ENCODE measurements at places on chromosomes 16 and 17.

DNA sequence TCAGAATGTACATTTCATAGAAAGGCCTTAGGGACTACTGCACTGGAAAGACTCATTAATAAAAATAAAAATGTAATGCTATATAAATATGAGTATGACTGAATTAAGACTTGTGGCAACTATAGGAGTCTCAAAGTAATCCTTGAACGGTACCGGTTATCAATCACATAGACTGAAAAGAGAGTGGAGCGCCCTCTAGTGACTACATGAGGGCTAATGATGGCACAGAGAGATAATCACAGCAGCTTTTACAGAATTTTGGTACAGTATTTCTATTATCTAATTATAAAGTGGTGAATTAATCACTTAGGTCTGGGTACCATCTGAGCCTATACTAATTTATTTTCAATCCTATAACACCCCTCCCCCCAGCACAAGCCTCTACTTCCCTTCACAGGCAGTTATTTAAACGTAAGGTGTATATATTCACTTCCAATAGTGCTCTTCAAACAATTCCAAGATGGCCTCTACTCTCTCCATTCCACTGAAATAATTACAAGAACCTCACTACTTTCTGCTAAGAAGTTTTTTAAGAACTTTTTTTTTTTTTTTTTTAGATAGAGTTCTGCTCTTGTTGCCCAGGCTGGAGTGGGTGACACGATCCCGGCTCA, 40.7 kb upstream of the ANKFY1 start:
- peak; percentile 11 for DNase-seq

DNA sequence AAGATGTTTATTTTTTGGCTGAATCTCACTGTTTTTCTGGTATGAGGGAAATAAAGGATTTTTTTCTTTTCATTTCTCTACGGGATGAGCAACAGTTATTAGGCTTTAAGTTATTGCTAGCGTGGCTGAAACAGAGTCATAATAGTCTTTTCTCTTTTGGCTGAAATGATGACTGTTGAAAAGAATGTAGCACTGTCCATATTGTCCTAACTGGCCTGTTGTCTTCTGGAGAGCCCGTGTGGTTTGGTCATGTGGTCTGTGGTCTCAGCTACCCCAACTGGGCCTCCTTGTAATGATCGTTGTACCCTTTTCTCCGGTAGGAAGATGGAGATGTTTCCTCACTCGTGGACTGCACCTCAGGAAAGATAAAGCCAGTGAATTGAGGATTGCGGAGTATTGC, 36.6 kb downstream of the EPN2 start:
- no peak for DNase-seq

- DNase-seq = no peak
Observed at GRCh38 chr17:72430611-72431432, 310.0 kb downstream of the SOX9 start.

DNA sequence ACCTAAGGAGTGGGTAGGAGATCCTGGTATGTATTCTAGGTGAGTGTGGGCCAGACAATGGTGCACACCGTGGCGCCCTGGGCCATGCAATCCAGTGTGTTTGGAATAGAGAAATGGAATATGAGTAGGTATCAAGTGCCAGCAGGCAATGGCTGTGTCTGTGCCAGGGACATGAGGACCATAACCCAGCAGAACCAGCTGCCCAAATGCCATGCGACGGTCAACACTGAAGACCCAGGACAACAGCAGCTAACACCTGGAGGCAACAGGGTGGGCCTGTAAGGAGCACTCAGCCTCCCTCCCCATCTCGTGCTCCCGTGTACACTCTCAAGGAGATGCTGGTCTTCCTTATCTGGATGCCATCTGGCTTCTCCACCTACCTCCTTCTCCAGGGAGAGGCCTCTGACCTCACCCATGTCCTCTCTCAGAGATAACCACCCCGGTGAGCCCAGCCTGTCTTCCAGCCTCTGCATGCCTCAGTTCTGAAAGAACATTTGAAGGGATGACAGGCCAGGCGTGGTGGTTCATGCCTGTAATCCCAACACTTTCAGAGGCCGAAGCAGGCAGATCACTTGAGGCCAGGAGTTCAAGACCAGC, 750 bp upstream of the GSDMB start:
- DNase-seq = no peak

DNA sequence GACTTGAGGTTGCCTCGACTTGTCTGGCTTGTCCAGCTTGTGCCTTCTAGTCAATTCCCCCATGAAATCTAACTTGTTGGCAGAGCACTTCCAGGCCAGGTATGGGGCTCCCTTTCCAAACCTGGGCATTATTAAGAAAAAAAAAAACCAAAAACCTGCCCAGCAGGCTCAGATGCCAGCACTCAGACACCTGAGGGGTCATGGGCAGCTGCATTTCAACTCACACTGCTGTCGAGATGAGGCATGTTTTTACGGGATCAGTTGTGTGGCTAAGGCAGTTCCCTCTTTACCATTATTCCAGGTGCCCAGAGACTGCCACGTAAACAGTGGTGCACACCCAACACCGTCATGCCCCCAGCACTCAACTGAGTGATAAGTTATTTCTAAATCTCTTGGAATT, 17.8 kb downstream of the TMEM11 start:
- DNase-seq = no peak

GRCh38 chr17:41689497-41690299, 1.0 kb downstream of the EIF1 start:
- no peak for DNase-seq

- peak; percentile 7 for DNase-seq
Observed at GRCh38 chr16:58299757-58300349, 5.0 kb upstream of the PRSS54 start.

GRCh38 chr17:4527566-4528125, 27.5 kb downstream of the MYBBP1A start:
- DNase-seq = no peak

DNA sequence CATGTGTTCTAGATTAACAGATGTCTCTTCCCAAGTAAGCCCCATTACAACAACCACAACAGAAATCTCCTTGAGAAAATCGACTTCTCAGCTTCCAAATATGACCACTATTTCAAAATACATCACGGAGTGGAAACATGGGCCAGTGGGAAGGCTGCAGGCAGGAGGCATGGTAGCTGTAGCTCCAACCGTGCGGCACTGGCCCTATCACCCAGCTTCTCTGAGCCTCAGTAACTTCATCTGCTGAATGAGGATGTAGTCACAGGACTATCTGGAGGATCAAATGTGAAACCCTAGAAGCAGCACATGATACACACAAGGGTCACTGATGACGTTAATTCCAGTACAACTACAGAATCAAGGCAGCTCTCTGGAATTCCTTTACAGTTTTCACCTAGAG, 112.2 kb downstream of the VPS53 start:
- DNase-seq = no peak

DNA sequence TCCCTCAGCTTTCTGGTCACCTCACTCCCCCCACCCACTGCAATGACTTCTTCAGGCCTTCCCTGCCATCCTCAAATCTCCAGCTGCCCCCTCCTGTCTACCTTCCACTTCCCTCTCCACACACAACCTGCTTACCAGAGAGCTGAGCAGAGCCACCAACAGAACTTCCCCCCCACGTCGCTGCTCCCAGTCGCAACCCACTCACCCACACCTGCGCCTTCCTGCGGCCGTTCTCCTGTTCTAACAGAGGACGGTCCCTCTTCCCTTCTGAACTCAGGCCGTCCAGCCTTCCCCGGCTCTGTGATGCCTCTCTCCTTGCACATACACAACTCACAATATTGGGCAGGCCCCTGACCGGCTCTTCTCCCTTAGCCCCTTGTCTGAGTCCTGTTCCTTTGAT, 13.6 kb upstream of the NLRC5 start:
- no peak for DNase-seq

DNA sequence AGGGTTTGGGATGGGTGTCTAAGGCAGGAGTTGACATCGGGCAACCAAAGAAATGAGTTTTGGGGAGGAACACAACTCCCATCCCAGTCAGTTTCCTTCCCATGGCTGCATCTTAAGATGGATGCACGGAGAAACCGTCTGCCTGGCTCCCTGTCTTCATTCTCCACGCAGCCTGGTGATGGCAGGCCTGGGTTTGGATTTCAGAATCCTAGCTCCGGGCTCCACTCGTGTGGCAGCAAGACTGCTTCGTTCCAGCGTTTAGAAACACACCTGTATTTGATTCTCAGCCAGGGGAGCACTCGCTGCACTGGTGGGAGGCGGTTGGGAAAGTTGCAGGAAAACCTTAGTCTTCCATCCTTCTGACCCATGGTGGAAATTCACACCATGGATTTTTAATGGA, 141.1 kb downstream of the RAB11FIP4 start:
- DNase-seq = no peak

DNA sequence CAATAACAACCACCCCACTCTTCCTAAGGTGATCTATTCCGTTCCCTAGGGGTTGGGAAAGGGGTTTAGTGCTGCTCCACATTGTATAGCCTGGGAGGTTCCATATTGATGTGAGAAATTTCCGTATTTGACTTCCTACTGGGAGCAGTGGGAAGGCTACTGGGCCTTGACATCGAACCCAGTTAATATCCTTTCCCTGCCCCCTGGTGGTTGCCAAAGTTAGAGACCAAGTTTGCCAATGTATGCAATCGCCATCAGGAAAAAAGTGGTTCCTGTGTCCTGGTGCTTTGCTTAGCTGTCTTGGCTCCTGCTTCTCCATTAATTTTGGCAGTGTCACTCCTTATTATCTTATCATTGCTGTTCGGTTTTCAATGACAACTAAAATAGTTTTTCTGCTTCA, 914.9 kb downstream of the KCNJ2 start:
- no peak for DNase-seq

GRCh38 chr17:3002538-3003295, 60.7 kb downstream of the OR1D5 start:
- DNase-seq = no peak
